ENCODE measurements at places on chromosomes 16 and 17. TPM values are rescaled to one million over a fixed set of nuclear protein-coding genes. Genes with fewer than 3 reads are reported as not detected.

DNA sequence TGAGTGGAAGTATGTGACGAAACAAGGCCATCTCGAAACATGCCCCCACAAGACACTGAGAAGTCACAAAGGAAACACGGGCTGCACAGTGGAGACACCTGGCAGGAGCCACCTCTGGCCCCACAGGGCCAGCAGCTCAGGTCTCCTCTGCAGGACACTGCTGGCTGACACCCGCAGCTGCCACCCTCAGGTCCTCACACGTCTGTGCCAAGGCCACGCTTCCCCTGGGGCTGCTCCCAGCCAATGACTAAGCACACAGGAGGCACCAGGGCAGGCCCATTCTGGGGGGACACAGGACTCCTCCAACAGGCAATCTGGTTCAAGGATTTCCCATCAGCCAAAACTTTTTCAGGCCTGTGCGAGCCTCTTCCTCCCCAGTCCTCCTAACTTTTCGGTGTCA is 36.4 kb downstream of the MBTPS1 start:
- no peak for DNase-seq

- no peak for DNase-seq
Measured at GRCh38 chr17:38969281-38969680, 2.1 kb upstream of the FBXO47 start.

GRCh38 chr17:8831234-8831849 is 32.2 kb upstream of the MFSD6L start:
- no peak for DNase-seq

Gene NPIPB6
- total RNA-seq: 1.1 TPM

DNA sequence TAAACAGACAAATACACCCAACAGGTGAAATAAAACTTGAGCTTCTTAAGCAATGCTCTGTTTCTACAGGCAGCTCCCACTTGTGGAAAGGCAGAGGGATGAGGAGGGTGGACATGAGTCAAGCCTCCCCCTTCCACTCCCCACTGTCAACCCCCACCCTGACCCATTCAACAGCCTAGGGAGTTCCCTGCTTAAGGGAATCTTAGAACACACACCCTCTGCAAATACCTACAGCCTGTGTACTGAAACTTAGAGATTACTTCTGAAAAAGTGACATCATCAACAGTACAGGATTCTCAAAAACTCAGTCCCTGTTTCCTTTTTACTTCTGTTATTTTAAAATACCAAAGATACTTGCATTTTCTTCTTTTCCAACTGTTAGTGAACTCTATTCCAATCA is 345.4 kb downstream of the SOX9 start:
- no peak for DNase-seq

DNA sequence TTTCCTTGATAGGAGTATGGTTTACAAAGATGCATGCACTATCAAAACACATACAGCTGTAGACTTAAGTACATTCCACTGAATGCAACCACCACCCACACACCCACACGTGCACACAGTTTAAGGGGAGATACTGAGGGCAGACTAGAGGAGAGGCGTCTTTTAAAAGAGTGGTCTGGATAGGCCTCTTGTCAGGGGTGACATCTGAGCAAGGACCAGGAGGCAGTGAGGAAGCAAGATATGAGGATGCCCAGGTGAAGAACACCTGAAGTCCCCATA is 12.6 kb downstream of the MPHOSPH6 start:
- DNase-seq: no peak

- no peak for DNase-seq
Measured at GRCh38 chr16:80739523-80739922, 64.9 kb downstream of the CDYL2 start.

DNA sequence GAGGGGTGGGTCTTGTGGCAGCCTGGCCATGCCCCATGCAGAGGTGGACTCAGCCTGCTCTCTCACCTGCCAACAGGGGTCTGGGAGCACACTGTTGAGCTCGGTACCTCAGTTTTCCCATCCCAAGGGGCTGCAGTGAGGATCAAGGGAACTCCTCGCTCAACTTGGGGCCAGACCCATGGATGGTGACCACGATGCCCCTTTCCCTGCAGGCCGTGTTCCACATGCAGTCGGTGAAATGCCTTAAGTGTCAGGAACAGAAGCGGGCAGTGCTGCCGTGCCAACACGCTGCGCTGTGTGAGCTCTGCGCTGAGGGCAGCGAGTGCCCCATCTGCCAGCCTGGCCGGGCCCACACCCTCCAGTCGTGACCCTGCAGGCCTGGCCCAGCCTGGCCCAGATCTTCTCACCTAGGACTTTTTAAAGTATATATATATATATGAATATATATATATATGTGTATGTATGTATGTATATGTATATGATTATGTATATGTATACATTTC is 20.1 kb downstream of the UNC13D start:
- DNase-seq: no peak

Gene TRPV3
- total RNA-seq: under 0.01 TPM

Gene HBA2
- total RNA-seq: 169 TPM

- no peak for DNase-seq
Measured at GRCh38 chr16:84788920-84789391, 30.8 kb upstream of the CRISPLD2 start.

Gene TNK1
- 4.3 TPM for total RNA-seq

Gene CA5A
- total RNA-seq: not detected

GRCh38 chr17:55806745-55807495 is 56.1 kb downstream of the PCTP start:
- DNase-seq: no peak

DNA sequence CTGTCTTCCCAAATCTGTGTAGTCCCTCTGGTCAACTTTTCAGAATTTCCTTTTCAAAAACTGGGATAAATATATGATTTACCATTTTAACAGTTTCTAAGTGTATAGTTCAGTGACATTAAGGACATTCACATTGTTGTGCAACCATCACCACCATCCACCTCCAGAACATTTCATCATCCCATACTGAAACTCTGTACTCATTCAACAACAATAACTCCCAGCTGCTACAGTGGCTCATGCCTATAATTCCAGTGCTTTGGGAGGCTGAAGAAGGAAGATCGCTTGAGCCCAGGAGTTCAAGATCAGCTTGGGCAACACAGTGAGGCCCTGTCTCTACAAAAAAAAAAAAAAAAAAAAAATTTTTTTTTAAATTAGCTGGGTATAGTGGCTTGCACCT is 131.0 kb downstream of the AATF start:
- no peak for DNase-seq

GRCh38 chr17:39808409-39808997 is 55.6 kb downstream of the IKZF3 start:
- no peak for DNase-seq

- no peak for DNase-seq
Measured at GRCh38 chr16:26645614-26646013, 421.1 kb upstream of the C16orf82 start.

Gene TTYH2
- 13.5 TPM for total RNA-seq

GRCh38 chr16:56871172-56871593 is 6.2 kb downstream of the SLC12A3 start:
- no peak for DNase-seq

GRCh38 chr17:7306911-7307685 is at the start of gene EIF5A:
EIF5A (plus strand) TSS chr17:7307628; CDS start chr17:7309636, 2,008 bp downstream.
- peak; percentile 100 for DNase-seq

GRCh38 chr16:77332792-77333191 is 102.0 kb downstream of the ADAMTS18 start:
- DNase-seq: no peak

- no peak for DNase-seq
Measured at GRCh38 chr17:33628500-33629346, 335.6 kb upstream of the ASIC2 start.

- no peak for DNase-seq
Measured at GRCh38 chr16:59701963-59702930, 968.1 kb upstream of the GOT2 start.

DNA sequence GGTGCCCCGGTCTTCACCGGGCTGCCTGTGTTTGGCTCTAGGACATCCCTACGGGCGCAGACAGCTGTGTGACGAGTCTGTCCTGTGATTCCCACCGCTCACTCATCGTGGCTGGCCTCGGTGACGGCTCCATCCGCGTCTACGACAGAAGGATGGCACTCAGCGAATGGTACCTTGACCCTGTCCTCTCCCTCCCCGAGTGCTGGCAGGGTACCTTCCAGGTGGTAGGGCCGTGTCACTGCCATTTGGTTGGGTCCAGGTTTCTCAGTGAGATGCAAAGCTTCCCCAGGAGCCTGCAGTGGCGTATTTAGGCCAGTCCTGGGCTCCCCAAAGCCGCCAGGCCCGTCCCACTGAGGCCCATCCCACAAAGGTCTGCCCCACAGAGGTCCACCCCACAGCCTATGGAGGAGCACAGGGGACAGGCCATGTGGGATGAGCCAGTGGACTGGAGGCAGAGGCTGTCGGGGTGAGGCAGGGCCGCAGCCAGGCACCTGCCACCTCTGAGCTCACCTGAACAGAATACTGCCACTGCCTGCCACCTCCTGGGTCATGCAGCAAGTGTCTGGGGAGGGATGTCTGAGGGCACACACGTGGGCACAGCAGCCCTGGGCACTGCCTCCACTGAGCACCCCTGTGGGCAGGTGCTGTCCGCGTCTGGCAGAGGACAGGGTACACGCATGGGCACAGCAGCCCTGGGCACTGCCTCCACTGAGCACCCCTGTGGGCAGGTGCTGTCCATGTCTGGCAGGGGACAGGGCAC is 31.4 kb upstream of the CHMP6 start:
- DNase-seq: no peak

DNA sequence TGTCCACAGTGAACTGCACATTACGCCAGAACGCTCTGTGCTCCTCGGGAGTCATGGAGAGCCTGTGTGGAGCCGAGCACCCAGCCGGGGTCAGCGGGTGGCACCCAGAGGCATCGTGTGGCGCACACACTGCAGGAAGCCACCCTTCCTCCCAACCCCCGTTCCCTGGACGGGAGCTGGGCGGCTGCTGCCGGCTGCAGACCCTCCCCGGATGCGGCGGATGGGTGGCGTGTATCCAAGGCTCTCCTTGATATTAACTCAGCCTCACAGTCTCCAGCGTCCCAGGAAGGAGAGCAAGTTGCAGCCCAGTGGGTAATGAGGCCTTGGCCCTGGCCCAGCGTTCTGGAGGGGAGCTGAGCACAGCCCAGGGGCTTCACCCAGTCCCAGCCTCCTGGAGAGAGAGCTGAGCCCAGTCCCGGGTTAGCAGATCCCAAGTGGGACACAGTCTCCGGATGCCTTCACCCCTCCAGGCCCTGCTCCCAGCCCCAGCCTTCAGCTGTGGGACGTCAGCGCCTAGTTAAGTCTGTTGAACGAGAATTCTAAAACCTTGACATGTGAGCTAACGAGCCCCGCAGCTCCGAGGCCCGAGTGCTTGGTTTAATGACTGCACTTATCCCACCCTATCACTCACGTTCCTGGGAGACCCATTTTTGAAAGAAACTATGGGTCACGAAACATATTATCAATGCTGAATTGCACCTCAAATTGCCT is 86.6 kb downstream of the TBC1D16 start:
- DNase-seq: no peak

- DNase-seq: no peak
Measured at GRCh38 chr17:61276806-61277205, 122.8 kb upstream of the TBX2 start.

DNA sequence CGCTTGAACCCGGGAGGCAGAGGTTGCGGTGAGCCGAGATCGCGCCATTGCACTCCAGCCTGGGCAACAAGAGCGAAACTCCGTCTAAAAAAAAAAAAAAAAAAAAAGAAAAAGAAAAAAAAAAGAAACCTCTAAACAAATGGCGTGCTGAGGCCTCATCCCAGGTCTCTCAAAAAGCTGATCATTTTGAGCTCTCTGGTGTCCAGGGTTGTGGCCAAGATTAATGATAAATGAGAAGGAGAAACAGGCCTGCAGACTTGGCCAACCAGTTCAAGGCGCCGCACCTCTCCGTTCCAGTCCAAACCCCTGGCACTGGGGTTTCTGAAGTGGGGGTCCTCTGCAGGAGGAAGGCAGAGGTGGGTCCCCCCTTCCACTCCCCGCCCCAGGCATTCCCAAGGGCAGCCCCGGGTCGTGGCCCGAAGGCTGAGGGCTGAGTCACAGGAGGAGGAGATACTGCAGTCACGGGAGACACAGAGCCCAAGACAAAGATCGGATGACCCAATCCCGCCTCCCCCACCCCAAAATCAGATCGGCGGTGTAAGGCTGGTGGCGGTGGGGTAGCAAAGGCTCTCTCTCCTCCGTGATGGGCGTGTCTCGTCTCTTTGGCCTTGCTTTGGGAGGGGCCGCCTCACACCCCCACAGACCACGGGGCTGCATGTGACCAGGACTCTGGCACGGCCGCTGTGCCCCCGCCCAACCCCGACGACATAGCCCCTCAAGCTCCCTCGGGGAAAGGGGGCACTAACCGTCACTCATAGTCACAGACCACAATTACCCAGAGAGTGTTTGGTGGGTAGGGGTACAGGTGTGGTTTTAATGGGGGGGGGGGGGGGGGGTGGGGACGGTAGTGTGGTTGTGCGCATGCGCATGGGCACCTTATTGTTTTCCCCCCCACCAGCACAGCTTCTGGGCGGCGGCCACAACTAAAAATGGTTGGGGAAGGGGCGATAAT is 1.1 kb downstream of the VAT1 start:
- DNase-seq: no peak

Gene GPR142
- total RNA-seq: 1.3 TPM

DNA sequence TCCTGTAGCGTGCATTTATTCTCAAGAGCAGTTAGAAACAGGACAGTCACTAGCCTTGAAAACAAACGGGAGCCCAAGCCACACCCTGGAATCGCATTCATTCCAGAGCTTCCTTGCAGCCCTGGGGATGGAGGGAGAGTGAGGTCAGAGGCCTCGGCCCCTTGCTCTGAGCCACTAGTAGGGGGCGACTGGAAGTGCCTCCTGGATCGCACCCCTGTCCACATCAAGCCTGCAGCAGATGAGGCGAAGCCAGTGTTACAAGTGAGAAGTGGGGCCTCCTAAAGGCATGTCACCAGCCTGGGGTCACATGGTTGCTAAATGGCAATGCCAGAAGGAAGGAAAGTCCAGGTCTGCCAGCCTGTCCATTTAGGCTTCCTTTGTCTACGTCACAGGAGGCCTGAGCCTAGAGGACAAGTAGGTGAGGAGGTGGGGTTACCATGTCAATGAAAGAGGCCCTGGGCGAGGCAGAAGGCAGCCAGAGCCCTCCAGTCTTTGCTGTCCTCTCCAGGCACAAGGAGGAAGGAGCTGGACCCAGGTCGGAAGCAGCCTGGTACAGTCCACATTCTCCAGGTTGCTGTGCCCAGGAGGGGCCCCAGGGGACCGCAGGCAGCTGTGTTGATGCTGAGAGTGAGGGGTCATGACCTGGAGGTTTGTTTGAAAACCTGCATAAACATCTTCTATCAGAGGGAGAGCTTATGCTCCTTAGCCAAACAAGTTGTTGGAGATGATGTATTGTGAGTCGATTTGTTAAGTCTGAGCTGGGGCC is 3.0 kb upstream of the RCVRN start:
- no peak for DNase-seq

- DNase-seq: no peak
Measured at GRCh38 chr16:73390936-73391335, 343.0 kb upstream of the ZFHX3 start.

DNA sequence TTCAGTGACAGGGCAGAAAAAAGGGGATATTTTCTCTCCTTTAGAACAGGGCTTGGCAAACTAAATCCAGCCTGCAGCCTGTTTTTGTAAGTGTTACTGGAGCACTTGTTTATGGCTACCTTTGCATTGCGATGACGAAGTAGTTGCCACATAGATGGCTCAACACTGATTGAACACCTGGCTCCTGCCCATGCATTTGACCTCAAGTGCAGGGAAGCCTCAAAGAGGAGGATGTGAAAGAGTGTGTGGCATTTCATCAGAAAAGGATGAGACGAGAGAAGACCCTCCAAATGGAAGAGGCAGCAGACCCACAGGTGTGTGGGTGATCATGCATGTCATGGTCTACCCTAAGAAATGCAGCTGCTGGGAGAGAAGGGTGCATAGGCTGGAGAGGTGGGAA is 32.7 kb upstream of the IRX5 start:
- DNase-seq: no peak

Measured in hematopoietic multipotent progenitor cell (in vitro differentiated cells).